ENCODE measurements at places on chromosomes 7 and 10. TPM values are rescaled to one million over a fixed set of nuclear protein-coding genes. Genes with fewer than 3 reads are reported as not detected.

The CCDC3 gene
- total RNA-seq: 17.2 TPM

The RNF133 gene
- total RNA-seq: 0.25 TPM

The DPCD gene
- 13.3 TPM for total RNA-seq

The FOXI2 gene
- total RNA-seq: not detected

The SEPTIN7 gene
- total RNA-seq: 210 TPM

The AUTS2 gene
- total RNA-seq: 88.8 TPM

The TAS2R3 gene
- 5.7 TPM for total RNA-seq

The PRKCQ gene
- 2.2 TPM for total RNA-seq

The SFTPD gene
- total RNA-seq: 0.25 TPM

The TAS2R41 gene
- total RNA-seq: not detected

The UPP1 gene
- total RNA-seq: 2.5 TPM

The MKX gene
- 0.49 TPM for total RNA-seq

The FKBP6 gene
- total RNA-seq: 0.25 TPM

The PSMG3 gene
- 12.5 TPM for total RNA-seq

The TAS2R4 gene
- total RNA-seq: 3.4 TPM

The GRID2IP gene
- total RNA-seq: 0.74 TPM

The SLC29A4 gene
- 12.3 TPM for total RNA-seq

The ADGRA1 gene
- 3.9 TPM for total RNA-seq

The UCMA gene
- not detected for total RNA-seq

The CRPPA gene
- total RNA-seq: 4.4 TPM

The NEUROG3 gene
- not detected for total RNA-seq

The MAT1A gene
- under 0.01 TPM for total RNA-seq

The PNLIPRP3 gene
- not detected for total RNA-seq

The SYCE1 gene
- 0.74 TPM for total RNA-seq

The LRRC17 gene
- 11.8 TPM for total RNA-seq

The ASIC3 gene
- 1.2 TPM for total RNA-seq

The C10orf53 gene
- not detected for total RNA-seq

The GOLGA7B gene
- total RNA-seq: 17.7 TPM

The AZGP1 gene
- not detected for total RNA-seq

The ACSL5 gene
- total RNA-seq: 2.0 TPM

The LRRC18 gene
- not detected for total RNA-seq

The PIK3CG gene
- 0.98 TPM for total RNA-seq

The CUEDC2 gene
- total RNA-seq: 50.9 TPM

The GBX1 gene
- not detected for total RNA-seq

The CLCN1 gene
- not detected for total RNA-seq

The SLC13A1 gene
- not detected for total RNA-seq

The SMURF1 gene
- 22.4 TPM for total RNA-seq

The PLEKHA1 gene
- 26.3 TPM for total RNA-seq

The SORCS3 gene
- total RNA-seq: 9.8 TPM

The TFR2 gene
- 3.9 TPM for total RNA-seq

The GFRA1 gene
- total RNA-seq: 8.6 TPM

The CRHR2 gene
- 0.98 TPM for total RNA-seq

The SEMA3C gene
- 327 TPM for total RNA-seq

The CALHM3 gene
- not detected for total RNA-seq

The INHBA gene
- 7.9 TPM for total RNA-seq

All from temporal lobe (tissue), 4 donors.